ENCODE measurements at places on chromosomes 3 and 15.

- no peak for DNase-seq
Observed at GRCh38 chr15:60583194-60583593, 104.3 kb upstream of the ICE2 start.

- DNase-seq = no peak
Observed at GRCh38 chr3:46129588-46130272, 78.4 kb downstream of the CCR1 start.

DNA sequence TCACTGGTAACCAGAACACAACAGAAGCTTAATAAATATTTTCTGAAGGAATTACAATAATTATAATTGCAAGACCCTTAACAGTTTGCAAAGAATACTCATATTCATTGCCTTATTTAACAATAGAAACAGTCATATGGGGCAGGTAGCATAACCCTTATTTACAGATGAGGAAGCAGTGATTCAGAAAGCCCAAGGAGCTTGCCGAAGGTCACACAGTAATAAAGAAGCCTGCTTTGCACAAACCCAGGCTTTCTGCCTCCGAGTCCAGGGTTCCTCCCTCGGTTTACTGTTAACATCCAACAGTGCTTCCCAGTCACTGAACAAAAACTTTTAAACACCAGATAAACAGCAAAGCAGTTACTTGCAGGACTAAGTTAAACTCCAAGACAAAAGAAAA is 35.3 kb downstream of the SRGAP3 start:
- DNase-seq = no peak

DNA sequence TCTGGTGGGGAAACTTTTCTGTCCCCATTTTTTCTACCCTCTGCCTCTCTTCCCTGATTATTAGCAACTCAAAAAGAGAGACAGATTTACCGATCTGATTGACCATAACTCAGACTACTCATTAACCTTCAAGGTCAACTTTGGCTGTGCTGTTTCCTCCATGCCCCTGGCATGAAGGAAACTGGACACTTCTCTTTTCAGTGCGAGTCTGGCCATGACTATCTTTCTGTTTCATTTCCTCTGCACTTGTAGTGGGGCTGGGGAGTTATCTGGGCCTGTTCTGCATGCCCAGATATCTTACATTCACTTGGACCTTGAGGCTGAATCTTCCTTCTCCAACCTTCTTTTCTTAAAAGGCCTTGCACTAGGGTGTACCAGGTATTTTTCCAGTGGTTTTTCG is 76.9 kb upstream of the SLCO2A1 start:
- no peak for DNase-seq

- DNase-seq = no peak
Observed at GRCh38 chr3:120156699-120157098, 62.5 kb upstream of the GSK3B start.

DNA sequence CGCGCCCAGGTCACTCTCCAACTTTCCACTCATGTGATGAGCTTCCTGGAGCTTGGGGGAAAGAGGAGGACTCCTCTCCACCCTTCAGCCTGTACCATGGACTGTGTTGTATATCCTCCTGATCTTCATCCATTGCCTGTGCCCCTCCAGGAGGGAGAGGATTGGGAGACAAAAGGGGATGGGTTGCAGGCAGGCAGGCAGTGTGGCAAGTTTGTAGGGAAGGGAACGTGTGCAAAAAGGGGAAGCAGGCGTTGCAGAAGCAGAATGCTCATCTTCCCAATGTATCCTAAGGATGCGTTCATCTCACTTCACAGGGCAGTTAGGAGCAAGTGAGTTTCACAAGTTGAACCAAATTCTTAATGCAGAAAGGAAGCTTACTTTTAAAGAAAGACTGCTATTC is 28.1 kb upstream of the GHSR start:
- DNase-seq = no peak

- DNase-seq = no peak
Observed at GRCh38 chr3:188139466-188139865, 14.5 kb upstream of the LPP start.

- DNase-seq = no peak
Observed at GRCh38 chr3:10280177-10280529, 12.6 kb downstream of the GHRL start.

DNA sequence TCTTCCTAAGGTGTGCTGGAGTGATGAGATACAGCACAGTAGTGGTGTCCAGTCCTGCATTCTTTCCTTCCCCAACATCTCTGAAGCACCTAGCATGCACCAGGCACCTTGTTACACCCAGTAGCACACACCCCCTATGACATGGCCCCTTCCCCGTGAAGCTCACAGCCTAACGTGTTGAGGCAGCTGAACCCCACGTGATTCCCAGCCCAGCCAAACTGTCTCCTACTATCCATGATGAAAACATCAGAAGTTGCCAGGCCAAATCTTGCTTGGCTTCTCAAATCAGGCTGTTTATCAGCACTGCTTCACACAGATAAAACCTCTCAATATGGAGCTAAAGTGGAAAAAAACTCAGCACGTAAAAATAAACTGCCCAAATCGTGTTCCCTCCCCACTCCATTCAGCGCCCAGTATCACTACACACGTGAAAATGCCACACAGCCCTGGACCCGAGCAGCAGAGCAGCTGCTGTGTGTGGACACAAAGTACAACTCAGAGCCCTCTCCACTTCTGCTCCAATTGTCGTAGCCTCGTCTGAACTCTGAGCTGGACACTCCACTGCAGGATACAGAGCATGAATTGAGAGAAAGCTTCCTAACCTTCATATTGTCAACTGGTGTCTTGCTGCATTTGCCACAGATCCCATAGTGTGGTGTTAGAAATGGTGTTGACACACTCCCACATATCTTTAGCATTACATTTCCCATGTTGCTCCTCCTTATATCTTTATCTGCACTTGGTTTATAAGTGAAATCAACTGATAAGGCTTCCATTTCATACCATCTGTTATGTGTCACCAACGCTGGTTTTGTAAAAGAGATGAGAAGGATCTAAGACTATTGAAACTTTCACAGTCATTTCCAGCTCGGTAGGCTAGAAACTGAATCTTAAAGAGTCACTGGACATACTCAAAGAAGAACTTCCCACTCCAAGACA is 279.8 kb downstream of the RORA start:
- DNase-seq = no peak

DNA sequence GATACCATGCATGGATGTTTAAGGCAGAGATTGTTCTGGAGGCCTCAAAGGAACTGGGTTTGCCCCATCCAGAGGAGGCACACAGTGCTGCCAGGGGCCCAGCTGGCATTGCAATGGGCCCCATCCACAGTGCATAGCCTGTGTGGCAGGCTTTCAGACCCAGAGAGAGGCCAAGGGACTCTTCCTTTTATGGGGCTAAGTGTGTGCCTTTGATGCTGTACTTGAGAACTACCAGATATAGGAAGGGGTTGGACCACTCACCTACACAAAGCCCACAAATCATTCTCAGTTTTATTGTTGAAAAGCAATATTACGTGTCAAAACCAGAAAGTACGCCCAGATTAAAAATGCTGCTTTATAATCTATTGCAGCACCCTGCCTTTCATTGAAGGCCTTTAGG is 134.9 kb downstream of the EPHB1 start:
- no peak for DNase-seq

DNA sequence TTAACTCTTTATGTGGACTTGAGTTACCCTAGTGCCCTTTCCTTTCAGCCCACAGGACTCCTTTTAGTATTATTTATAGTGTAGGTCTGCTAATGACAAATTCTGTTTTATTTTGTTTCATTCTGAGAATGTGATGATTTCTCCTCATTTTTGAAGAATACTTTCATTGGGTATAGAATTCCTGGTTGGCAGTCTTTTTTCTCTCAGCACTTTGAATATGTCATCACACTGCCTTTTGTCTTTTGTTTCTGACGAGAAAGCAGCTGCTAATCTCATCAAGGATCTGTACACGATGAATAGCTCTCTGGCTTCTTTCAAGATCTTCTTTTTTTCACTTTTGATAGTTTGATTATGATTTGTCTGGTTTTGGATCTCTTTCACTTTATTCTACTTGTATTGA is 37.8 kb downstream of the TICRR start:
- DNase-seq = no peak

DNA sequence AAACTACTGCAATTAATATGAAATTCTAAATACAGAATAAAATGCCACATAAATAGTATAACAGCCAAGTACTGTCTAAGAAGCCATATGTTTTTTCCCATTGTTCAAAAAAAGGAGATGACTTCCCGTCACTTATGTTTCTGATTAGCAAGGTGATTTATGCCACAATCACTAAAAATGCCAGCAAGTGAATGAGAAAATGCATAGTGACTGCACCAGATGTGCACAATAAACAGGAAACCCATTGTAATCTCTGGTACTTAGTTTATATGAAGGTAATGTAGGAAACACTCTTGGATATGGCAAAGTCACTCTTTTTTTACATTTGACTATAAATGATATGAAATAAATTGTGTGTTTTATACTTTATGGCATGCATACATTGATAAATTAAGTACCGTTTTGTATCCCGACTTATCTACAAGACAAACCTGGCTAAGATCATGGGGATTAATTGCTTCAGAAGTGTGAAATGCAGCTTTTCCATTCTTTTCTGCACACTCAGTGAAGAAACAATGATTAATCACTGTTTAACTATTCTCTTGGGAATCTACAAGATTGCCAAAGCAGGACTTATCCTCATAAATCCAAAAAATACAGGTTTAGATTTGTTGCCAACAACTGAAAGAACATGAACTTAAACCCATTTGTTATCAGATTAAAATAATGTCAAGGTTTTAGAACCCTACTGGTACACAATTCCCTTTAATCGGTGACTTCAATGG is 164.5 kb downstream of the TBC1D5 start:
- no peak for DNase-seq

DNA sequence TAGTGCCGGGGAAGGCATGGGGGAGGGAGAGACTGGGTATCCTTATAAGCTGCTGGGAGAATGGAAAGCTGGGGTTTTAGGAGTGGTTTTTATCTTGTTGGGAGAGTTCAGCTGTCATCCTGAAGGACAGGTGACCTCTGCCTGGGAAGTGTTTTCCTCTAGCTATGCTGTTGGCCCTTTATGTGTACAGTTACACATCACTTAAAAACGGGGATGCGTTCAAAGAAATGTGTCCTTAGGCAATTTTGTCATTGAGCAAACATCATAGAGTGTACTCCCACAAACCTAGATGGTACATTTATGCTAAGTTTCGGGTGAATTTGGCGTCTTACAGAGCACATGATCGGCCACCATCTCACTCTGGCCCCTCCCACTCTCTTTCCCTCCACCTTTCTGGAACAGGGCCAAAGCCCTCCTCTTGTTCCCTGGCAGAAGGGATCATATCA is 164.3 kb upstream of the NUDT16 start:
- DNase-seq = no peak

DNA sequence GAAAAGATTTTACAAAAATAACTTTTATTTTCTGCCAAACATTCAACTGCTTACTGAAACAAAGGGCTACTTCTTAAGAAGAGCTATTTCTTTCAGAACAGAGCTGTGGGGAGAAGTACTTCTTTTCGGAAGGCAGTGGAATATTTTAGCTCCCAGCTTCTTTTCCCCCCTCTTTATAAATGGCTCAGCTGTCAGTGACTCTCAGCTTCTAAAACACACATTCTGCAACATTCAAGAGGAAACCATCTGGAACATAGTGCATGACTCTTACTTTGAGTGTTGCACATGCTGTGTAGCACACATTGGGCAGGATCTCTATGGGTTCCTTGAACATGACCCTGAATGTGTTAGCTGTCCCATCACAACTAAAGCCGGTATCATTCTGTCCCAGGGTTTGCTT is 7.0 kb upstream of the C15orf40 start:
- DNase-seq = no peak

- DNase-seq = no peak
Observed at GRCh38 chr3:195769551-195769950, 42.2 kb downstream of the MUC4 start.

DNA sequence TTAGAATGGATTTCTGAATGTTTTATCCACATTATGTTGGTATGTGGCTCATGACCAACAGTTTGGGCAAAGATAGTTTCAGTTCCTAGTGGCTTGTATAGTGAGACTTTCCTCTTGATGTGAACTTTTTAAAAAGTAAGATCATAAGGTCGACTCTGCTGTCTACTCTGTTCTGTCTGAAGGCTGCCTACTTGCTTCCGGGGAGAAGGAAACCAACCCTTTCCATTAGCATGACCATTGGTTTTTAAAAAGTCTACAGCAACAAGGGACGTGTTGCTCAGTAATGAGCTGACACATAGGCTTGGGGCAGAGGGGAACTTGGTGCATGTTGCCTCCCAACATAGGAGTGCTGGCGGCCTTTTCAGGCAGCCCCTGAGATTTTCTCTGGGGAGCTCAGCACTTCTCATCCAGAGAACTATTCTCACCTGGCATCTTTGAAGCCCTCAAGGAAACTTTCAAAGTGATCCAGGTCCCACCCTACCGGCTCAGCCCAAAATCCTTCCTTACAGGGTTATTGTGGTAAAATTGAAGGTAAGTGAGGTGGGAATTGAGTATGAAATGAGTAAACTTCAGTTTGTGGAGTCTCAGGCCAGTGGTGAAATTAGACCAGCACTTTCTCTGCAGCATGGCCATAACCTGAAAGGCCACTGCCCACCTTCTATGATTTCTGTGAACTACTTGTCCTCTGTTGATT is 30.6 kb downstream of the PSMD6 start:
- DNase-seq = no peak

GRCh38 chr3:31572236-31573004 is 39.7 kb downstream of the STT3B start:
- DNase-seq = no peak

- peak; percentile 66 for DNase-seq
Observed at GRCh38 chr3:46429671-46430070, 22.6 kb downstream of the CCRL2 start.

DNA sequence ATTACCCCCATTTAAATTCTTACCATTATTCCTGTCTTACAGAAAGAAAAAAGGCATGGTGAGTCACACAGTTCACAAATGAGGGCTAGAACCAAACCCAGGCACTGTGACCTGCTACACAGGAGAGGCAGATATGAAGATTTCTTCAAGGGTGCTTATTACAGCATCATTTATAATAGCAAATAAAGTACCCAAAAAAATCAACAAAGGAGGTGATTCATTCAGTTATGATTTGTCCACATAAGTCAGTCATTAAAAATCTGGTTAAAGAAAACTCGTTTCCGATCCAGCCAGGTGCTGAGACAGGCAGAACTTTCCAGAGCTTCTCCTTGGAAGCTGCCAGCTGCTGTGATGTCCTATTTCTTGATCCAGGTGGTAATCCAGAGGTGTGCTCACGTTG is 7.5 kb upstream of the LOXL1 start:
- no peak for DNase-seq

DNA sequence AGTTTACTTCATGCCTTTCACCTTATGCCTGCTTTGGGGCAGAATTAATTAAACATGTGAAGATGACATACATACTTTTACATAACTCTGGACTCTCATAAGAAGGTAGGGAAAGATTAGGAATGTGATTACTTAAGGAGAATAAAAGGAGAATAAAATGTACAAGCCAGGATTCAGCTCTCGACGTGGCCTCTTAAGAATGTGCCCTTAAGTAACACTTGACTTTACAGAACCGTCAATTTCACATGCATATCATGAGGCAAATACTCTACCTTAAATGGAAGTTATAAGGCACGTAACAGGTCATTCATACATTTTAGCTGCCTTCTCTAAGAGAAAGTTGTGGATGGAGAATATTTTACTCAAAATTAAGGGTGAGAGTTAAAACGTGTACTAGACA is 263.7 kb upstream of the LMCD1 start:
- no peak for DNase-seq

- no peak for DNase-seq
Observed at GRCh38 chr3:177647876-177648275, 450.6 kb upstream of the TBL1XR1 start.
